Activated CD4-positive, alpha-beta T cell treated with anti-CD3 and anti-CD28 coated beads for 24 hours (primary cell): ENCODE measurements at places on chromosomes 12 and 14.

DNA sequence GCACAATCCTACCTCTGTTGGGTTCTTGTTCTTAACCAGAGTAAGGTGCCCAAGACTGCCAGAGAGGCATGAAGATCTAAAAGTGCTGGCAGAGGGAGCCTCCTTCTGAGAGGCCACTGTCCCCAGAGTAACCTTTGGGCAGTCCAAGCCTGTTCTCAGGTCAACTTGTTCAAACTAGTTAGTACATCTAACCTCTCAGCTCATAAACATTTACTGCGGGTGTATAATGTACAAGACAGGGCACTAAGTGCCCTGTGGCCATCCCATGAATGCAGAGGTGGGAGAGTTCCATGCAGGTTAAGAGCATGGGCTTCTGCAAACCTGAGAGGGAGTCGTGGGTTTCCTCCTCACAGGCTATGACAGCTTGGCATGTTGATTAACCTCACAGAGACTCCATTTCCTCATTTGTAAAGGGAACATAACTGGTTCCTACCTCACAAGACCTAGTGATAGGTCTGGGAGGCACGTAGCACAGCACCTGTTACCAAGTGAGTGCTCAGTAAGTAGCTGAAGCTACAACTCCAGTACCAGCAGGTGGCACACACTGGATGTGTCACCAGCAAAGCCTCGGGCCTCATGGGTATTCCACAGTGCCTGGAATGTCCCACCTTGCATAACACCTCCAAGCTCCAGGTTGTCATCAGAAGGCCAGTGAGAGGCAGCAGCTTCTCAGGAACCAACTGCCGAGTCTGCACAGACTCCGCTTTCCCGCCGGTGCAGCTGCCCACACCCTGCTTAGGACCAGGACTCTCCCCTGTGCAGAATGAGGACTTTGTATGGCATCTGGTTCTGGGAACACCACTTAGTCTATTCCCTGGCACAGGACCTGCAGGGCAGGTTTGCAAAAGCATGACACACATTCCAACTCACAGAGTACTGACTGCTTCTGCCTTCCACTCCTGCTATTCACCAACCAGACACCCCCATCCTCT is 4.4 kb downstream of the VDR start:
- DNase-seq: no peak

GRCh38 chr14:90654831-90655276 is 161.4 kb downstream of the TTC7B start:
- DNase-seq: no peak

DNA sequence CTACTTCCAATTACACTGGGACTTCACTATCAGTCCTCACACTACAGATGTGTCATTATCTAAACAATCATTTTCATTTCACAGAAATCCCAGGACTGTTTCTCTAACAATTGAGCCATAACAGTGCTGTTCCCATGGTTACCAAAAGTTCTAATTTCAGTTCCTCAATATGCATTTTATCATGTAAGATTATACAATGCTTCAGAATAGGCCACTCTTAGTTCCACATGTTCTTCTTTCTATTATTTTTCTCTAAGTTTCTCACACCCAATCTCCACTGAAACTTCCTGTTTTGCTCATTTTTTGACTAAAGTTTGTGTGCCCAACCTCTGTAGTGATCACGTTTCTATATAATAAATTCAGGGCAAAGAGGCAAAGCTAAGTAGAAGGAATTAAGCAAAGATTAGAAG is 185.8 kb downstream of the DUSP6 start:
- no peak for DNase-seq

DNA sequence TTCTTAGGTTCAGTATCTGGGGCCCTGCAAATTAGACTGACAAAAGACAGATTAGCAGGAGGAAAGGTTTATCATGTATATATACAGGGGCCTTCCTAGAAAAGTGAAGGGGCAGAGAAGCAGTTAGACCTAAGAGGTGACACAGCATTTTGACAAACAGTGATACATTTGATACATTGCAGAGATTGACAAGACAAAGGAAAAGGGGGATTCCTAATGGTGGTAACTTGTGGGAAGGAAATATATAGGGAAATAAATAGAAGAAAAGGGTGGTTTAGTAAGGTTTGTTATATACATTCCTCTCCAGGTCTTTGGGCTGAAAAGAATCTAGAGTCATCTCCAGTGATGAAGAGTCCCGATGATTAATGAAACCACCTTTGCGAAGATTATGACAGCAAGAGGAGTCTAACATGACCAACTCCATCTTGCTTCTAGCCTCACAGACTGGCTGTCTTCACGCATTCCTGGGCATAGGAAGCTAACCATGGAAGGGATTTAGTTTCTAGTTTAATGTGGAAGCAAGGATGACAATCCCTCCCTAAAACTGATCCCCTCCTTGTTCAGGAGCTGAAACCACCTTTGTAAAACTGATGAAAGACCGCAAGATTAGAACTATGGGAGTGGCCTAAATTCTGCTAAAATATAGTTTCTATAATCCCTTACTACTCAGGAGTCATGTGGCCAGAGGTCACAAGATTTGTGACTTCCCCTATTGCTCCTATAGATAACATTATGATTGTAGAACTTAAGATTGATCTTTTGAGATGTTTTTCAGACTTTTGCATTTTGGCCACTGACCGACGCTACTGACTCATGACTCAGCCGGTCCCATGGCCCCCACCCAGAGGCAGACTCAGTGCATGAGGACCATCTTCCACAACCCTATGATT is 31.1 kb upstream of the CPM start:
- DNase-seq: no peak

- no peak for DNase-seq
Observed at GRCh38 chr14:104547998-104548700, 31.4 kb upstream of the C14orf180 start.

GRCh38 chr12:66467932-66468331 is 165.6 kb downstream of the HELB start:
- DNase-seq: no peak

DNA sequence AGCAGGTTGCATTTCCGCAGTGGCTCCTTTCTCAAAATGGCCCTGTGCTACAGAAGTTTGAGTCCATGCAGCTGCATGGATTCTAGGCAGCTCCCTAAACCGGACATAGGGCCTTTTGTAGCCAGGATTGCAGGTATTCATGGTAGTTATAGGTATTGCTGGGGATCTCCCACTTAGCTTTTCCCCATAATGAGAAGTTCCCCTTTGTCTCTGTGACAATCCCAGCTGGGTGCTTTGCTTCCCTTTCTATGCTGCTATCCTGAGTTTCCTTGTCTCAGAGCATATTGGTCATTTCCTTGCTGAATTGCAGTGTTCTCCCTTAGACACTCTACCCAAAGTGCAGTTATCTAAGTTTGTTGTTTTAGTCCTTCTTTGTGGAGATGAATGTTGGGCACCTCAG is 120.9 kb upstream of the MIS18BP1 start:
- DNase-seq: no peak

DNA sequence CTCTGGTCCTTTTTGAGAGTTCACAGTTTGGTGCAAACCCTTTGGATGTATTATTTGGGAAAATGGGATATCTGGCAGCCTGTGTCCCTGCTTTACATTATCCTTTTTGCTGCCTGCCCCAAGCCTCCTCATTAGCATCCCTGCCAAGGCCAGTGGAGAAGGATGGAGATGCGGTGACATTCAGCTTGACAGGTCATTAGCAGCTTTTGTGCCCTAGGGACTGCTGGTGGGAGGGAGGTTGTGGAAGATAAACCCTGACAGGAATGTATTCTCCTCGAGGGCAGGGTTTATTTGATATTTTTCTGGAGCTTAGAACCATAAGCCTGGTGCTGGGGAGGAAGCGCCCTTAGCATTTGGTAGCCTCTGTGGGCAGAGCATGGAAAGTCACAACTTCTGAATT is 49.3 kb downstream of the PTPN11 start:
- no peak for DNase-seq

DNA sequence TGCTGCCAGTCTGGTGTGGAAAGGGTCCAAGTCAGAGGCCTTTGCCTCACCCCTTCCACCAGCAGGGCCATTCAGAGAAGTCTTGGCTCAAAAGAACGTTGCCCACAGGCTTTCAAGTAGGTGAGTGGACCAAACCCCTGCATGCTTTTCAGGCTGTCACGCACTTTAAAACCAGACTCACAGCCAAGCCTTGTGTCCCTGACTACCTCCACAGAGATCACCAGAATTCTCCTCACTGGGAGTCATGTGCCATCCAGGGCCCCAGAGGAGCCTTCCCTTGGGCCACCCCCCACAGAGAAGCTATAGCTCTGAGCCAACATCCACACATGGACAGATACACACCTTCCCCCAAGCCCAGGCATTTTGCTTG is 283.1 kb downstream of the DPF3 start:
- no peak for DNase-seq

- no peak for DNase-seq
Observed at GRCh38 chr14:100664841-100665510, 61.7 kb upstream of the DLK1 start.
